Activated effector memory CD4-positive, alpha-beta T cell treated with Interleukin-2 at 50 U/mL for 16 hours (primary cell): ENCODE measurements at places on chromosomes 12 and 14.

DNA sequence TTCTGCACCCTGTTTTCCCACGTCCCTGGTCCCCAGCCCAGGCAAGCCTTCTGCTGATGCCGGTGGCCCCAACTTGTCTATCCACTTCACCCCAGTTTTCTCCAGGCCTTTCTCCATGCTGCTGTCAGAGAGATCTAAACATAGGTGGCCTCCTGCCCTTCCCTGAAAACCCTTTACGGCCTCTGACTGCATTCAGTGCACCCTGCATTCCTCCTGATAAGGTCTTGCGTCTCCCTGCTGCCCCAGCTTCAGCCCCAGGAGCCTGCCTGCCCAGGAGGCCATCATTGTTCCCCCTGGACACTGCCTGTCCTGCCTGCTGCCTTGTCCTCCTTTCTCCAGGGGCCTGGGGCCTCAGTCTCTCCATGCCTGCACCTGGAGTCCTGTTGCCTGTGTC is 29.8 kb downstream of the TRAF3 start:
- no peak for DNase-seq

DNA sequence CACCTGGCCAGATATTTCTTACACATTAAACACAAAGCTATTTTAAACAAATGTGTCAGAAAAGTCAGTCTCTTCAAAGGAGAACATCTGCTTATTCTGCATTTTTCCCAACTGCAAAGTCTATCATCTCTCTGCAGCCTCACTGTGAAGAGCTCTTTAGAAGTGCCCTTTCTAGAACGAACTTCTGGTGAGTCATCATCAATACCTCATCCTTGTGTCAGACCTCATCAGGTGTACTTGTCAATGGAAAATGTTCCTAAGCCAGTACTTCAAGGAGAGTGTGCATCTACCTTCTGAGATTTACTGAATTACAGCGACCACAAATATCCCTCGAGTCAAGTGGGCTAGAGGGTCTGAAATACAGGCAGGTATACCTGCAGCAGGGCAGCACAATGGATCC is 457.3 kb downstream of the LRIG3 start:
- DNase-seq, result no peak

GRCh38 chr12:95336387-95337067 is 118.9 kb downstream of the VEZT start:
- no peak for DNase-seq

DNA sequence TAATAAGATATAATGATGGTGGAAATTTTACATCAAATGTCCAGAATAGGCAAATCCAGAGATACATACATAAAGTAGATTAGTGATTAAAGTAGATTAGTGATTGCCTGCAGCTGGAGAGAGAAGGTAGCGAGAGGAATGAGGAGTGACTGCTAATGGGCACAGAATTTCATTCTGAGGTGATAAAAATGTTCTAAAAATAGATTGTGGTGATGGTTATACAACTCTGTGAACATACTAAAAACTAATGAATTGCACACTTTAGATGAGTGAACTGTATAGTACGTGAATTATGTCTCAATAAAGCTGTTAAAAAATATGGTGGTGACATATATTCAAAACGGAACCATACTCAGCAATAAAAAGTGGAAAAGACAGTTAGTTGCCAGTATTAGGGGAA is 41.7 kb downstream of the PPP2R5E start:
- no peak for DNase-seq

GRCh38 chr12:82507686-82508085 is 149.4 kb downstream of the METTL25 start:
- no peak for DNase-seq

GRCh38 chr14:93316716-93317115 is 16.1 kb downstream of the BTBD7 start:
- DNase-seq, result no peak

GRCh38 chr14:55381561-55381960 is 30.1 kb downstream of the ATG14 start:
- no peak for DNase-seq

DNA sequence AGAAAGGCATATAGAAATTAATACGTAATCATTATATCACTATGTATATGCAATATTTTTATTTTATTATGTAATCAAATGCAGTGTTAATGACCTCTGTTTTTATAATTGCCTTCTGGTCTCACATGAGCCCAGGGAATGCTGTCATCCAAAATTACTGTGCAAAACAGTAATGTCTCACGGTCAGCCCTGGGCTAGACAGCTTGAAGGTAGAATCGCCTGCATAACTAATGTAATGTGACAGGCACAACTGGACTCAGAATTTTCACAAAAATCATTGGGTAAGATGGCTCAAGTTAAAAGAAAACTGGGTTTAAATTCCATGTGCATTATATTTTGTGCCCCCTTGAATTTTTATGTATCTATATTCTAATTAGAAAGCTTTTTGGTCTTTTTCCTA is 293.3 kb downstream of the PPFIA2 start:
- no peak for DNase-seq

- DNase-seq, result no peak
These were observed 59.7 kb downstream of the DAO start for GRCh38 chr12:108939594-108939993.

DNA sequence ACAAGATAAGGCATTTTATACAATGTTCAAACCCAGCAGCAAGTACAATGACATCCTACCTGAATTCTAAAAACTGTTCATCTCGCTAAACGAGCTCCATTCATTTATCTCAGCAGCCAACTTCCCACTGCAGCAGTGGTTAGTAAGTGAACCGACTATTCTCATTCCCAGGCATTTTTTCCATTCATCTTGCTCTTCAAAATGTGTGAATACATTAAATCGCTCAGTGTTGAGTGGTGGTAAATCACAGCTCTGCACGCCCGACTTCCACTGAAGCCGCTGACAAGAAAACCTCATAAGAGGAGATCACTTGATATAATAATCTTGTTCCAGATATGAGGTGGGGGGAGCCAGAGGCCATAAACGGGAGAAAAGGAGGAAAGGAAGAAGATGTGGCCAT is 746.2 kb upstream of the USP15 start:
- no peak for DNase-seq

DNA sequence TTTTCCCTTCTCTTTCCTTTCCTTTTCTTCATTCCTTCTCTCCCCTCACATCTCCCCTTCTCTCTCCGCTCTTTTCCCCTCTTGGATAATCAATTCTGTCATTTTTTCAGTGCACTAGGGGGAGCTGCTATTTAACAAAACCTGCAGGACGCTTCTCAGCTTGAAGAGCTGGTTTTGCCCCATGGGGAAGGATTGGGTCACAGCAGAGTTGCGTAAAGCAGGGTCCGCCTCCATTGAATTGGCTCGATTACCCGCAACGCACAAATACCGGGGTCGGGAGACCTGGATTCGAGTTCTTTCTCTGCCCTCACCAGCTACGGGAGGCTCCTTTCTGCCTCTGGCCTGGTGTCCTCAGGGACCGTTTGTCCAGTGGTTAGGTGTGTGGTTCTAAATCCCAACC is 42.1 kb upstream of the CHGA start:
- no peak for DNase-seq

DNA sequence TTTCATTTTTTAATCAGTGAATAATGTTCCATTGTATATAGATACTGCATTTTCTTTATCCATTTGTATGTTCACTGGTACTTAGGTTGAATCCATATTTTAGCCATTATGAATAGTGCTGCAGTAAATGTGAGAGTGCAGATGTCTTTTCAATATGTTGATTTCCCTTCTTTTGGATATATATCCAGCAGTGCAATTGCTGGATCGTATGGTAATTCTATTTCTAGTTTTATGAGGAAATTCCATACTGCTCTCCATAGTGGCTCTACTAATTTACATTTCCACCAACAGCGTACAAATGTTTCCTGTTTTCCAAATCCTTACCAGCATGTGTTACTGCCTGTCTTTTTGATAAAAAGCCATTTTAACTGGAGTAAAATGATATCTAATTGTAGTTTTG is 288.5 kb upstream of the GARIN2 start:
- no peak for DNase-seq

GRCh38 chr14:29351996-29352705 is 575.5 kb downstream of the PRKD1 start:
- DNase-seq, result no peak

DNA sequence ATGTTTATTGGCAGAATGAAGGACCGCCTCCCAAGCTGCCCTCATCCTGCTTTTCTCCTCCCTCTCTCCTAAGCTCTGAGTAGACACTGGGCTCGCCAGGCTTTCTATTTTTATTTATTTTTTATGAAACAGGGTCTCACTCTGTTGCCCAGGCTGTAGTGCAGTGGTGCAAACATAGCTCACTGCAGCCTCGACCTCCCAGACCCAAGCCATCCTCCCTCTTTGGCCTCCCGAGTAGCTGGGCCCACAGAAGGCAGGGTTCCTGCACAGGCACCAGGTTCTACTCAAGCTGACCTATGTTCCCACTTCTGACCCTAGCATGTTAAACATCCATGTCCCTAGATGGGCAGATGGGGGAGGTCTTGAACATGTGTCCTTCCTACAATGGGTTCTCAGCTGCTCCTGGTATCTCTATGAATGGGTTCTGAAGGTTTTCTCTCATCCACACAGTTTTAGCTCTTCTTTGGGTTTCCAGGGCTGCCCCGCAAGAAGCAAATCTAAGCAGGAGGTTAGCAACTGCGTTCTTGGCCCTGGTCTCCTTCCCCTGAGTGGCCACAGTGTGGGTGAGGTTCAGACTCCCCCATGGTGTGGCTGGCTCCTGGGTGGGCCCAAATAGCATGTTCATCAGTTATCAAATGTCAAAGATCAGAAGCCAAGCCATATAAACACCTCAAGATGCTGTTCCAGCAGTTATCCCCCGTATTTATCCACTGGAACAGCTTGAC is 167.3 kb downstream of the ZFP36L1 start:
- DNase-seq, result no peak

DNA sequence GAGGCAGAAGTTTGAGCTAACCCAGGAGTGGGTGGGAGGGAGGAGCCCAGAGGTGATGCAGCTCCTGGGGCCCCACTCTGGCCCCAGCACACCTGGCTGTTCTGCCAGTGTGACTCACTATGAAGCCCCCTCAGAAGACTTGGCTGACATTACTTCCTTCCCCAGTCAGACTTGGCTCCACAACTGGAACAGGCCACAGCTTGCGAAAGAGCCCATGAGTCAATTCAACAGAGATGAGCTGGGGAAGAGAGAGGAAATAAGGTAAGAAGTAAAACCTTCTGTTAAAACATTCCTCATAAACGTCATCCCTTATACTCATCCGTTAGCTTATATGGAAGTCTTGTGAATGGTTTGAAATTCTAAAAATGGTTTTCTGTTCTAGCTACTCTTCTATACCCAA is 245.9 kb downstream of the ADAMTS20 start:
- DNase-seq, result no peak

DNA sequence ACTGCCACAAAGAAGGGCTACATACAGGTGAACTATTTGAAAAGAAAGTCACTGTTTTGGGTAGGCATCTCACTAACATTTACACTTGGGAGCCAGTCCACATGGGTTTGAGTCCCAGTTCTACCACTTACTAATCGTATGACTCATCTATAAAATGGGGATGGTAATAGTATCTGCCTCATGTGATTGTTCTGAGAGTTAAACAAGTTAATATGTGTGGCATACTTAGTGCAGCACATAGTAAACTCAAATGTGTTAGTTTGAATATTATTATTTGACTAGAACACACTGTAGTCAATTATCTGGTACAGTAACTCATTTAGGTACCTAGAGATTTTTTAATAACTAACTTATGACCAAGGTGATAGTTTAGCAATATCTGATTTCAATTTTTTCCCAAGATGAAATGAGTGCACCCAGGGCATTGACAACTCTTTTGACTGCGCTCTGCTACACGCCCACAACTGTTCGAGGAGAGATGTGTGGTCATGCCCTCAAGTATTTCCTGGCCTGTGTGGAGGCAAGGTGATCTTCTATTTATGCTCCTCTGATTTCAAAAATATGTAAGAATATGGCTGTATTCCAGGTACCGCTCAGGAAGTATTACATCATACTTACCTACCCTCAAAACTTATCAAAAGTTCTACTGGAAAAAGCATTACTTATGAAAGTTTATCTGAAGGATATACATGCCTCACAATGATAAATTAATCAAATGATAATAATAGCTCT is 210.6 kb upstream of the EGLN3 start:
- DNase-seq, result no peak

DNA sequence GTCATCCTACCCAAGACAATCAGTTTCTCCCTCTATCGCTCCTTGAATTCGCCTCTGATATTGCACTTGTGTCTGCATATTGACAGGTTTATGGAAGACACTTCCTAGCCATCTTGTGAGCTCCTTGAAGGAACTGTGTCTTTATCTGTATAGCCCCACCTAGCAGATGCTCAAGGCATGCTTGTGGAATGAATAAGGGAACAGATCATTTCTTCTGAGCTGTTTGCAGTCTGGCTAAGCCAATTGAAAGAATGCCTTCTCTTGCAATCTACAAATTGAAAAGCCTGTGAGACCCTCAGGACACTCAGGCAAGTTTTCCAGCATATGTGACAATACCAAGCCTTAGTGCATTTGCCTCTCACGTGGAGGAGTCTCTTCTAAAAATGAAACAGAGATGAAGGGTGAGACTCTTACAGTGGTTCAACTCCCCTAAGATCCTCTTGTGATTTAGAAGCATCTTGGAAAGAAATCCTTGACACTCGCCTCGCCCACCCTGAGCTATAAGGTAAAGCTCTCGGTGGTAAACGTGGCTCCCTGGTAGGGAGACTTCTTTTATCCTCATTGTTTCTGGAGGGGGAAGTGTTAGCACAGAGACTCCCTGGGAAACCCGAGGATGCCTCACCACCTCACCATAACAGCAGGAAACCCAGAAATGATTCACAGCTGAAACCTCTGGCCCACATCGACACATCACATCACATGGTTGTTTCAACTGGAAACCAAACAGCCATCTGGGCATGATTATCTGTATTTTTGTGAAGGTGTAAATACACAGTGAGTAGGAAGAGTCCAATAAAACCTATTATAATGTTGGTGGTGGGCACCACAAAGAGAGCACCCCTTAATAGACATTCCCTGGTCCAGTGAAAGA is 112.3 kb upstream of the BCL2L14 start:
- peak; percentile 18 for DNase-seq

- DNase-seq, result no peak
These were observed 6.3 kb downstream of the GON7 start for GRCh38 chr14:93200553-93200952.

GRCh38 chr12:67394550-67394949 is 125.4 kb downstream of the CAND1 start:
- DNase-seq, result no peak

GRCh38 chr12:119082496-119082895 is 96.2 kb upstream of the HSPB8 start:
- DNase-seq, result no peak

DNA sequence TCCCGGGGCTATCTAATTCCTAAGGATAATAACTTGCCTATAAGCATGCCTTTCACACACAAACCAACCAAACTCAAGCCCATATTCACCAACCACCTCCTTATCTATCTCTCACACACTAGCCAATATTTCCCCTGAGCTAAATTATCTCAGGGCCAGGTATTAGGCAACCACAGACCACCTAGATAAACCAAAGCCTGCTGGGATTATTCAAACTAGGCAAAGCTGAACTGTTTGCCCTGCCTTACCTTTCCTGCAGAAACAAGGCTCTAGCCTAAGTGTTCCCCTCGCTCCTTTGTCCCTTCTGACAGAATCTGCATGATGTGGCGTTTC is 114.7 kb upstream of the EEA1 start:
- DNase-seq, result no peak

GRCh38 chr12:55227643-55228042 is 6.8 kb downstream of the OR10A7 start:
- no peak for DNase-seq
